ENCODE measurements at places on chromosomes 4 and X.
A peak's percentile ranks its signal among the peaks of the same experiment; 100 is the strongest.

DNA sequence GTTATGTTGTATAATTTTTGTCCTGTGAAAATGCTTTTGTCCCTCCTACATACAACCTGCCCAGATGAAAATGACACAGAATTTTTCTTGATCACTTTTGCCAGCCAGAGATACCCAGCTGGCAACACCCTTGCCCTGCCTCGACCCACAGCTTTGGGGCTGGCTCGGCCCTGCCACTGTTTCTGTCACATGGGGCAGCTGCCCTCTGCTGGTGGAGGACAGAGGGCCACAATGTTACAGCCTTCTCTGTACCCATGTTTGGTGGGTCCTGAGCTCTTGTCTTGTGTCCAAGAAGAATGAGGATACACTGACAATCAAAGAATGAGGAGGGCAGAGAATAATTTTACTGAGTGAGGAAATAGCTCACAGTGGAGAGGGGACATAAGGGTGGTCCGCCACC is 31.1 kb downstream of the BMP15 start:
- peak; percentile 3 for DNase-seq

GRCh38 chr4:112979881-112980421 is 69.5 kb upstream of the ANK2 start:
- DNase-seq, result no peak

GRCh38 chrX:115147220-115147619 is 42.0 kb upstream of the RBMXL3 start:
- DNase-seq, result peak; percentile 11

GRCh38 chr4:38889143-38889542 is 21.5 kb downstream of the FAM114A1 start:
- DNase-seq, result peak; percentile 78

- no peak for DNase-seq
These were observed 132.4 kb downstream of the GLRA3 start for GRCh38 chr4:174696657-174697056.

DNA sequence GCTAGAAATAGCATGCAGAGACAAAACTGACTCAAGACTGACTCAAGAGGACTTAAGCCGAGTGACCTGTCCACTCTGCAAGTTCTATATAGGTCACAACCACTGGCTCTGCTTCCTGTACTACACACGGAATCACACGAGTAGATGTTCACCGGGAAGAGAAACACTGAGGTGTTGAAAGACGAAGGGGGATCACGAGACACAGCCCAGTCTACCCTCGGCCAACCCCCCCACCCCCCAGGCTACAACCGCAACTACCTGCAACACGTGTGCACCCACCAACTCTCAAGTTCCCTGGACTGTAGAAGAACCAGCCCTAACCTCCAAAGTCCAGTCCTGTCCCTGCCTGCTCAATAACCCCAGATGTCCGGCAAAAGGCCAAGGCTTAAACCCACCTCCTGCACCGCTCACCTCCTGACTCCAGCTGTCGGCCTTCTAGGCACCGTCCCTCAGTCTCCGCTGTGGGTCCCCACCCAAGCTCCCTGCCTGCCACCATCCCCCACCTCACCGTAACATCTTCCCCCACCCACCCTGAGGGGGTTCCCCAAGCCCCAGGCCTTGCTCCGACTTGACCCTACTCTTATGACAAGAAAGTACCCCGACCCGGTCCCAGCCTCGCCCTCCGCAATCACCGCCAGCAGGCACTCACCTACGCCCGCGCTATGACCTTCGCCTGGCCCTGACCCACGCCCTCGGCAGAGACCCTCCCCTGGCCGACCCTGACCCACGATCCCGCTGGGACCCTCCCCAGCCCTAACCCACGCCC is 739 bp downstream of the GAK start:
- no peak for DNase-seq

DNA sequence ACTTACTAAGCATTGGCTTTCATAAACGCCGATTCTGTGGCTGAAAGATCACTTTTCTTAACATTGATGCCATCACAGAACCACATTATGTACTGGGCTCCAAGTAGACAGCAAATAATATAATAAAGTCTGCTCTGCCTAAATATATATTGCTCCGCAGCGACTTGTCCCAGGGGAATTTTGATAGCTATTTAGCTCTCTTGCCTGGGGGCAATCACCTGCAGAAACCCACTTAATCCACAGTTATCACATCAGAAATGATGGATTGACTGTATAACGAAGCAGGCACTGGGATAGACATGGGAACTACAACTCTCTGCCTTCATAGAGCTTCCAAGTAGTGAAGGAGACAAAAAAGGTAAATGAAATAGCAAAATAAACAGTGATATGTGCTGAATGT is 48.0 kb upstream of the MYOZ2 start:
- no peak for DNase-seq

DNA sequence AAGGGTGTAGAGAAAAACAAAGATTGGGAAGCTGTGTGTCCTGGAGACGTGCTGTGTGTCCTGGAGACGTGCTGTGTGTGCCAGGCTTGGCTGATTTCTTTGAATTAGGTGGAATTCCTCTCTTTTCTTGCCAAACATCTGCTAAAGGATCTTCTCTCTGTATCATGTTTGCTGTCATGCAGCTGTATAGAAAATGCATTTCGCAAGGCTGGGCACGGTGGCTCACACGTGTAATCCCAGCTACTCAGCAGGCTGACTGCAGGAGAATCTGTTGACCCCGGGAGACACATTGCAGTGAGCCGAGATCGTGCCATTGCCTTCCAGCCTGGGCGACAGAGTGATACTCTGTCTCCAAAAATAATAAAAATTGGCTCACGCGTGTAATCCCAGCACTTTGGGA is 187.0 kb downstream of the CRLF2 start:
- no peak for DNase-seq

Data from activated CD4-positive, alpha-beta T cell treated with anti-CD3 and anti-CD28 coated beads, Interleukin-2, amount 50 U/mL, for 16 hours (primary cell).